Lower lobe of right lung (tissue), 2 donors: ENCODE measurements at places on chromosomes 7 and 10.

GRCh38 chr7:105975770-105976417 is 12.8 kb downstream of the CDHR3 start:
- DNase-seq, result no peak

- peak; percentile 80 for DNase-seq
These were observed 841 bp downstream of the GLUD1 start for GRCh38 chr10:87093632-87094372.

DNA sequence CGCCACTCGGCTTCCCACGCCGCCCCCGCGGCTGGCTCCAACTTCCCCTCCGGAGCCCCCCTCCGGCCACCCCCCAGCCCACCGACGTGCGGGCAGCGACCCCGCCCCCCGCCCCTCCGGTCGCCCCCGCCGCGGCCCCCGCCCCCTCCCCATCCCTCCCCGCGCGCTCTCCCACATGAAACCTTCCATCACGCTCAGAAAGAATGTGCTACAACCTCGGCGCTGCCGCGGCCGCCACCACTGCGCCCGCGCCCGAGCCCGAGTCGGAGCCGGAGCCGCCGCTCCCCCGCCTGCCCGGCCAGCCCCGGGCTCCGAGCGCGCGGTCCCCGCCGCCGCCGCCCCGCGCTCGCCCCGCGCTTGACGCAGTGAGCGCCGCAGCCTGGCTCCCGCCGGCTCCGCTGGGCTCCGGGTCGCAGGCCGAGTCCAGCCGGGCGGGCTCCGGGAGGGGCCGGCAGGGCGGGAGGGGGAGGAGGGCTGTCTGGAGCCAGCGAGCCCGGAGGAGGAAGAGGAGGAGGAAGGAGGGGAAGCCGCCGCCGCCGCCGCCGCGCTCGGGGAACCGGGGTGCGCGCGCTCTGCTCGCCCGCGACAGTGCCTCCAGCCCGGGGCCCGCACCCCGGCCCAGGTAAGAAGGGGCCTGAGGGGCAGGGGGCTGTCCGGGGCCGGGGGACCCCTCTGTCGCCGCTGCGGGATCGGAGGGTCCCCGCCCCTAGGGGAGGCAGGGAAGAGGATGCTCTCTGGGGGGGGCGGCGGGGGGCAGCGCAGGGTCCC is 4.3 kb upstream of the ELFN1 start:
- DNase-seq, result peak; percentile 36

- no peak for DNase-seq
These were observed 4.0 kb downstream of the SNCG start for GRCh38 chr10:86962136-86962980.

DNA sequence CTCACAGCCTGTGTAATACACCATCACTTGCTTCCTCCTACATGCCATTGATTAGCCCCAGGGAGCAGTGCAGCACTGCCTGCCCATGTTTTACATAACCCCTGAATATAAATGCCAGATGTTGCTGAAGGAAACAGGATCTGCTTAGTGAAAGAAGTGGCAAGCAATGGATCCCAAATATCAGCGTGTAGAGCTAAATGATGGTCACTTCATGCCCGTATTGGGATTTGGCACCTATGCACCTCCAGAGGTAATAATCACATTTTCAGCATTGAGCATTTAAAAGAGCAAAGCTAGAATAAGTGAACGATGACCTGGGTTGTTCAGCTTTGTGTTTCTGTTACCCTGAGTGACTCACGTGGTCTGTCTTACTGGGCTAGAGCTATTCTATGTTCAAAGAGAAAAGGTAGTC is at the start of gene AKR1C4:
Gene AKR1C4 (plus strand): TSS at position 136 of the 412 bp plus-strand sequence. CDS start 31 bp downstream, at position 167.
- DNase-seq, result no peak

DNA sequence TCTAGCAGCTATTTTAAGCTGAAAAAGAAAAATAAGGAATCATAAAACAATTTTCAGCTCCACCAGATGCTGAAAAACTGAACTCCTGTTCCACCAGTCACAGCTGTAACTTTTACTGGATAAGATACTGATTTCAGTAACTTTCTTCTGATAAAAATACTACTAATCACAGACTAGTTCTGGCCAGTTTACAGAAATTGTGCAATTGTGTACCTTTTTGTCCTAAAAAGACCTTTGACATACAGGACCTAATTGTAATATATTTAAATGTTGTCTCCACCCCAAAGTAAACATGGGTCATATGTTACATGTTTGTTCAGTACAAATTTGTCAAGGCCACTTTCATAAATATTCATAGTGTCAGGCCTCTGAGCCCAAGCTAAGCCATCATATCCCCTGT is 27.1 kb upstream of the PIP start:
- no peak for DNase-seq
